ENCODE measurements at places on chromosomes 2 and 18. TPM values are rescaled to one million over a fixed set of nuclear protein-coding genes. Genes with fewer than 3 reads are reported as not detected.

CIB4 gene
- total RNA-seq = not detected

CD207 gene
- total RNA-seq = not detected

NMUR1 gene
- 0.22 TPM for total RNA-seq

STAT4 gene
- total RNA-seq = 0.70 TPM

ANKRD44 gene
- total RNA-seq = 7.4 TPM

KCNG3 gene
- not detected for total RNA-seq

KATNAL2 gene
- total RNA-seq = 3.0 TPM

CPO gene
- total RNA-seq = not detected
